Lower leg skin (tissue), 4 donors: ENCODE measurements at places on chromosomes 5 and 9.

DNA sequence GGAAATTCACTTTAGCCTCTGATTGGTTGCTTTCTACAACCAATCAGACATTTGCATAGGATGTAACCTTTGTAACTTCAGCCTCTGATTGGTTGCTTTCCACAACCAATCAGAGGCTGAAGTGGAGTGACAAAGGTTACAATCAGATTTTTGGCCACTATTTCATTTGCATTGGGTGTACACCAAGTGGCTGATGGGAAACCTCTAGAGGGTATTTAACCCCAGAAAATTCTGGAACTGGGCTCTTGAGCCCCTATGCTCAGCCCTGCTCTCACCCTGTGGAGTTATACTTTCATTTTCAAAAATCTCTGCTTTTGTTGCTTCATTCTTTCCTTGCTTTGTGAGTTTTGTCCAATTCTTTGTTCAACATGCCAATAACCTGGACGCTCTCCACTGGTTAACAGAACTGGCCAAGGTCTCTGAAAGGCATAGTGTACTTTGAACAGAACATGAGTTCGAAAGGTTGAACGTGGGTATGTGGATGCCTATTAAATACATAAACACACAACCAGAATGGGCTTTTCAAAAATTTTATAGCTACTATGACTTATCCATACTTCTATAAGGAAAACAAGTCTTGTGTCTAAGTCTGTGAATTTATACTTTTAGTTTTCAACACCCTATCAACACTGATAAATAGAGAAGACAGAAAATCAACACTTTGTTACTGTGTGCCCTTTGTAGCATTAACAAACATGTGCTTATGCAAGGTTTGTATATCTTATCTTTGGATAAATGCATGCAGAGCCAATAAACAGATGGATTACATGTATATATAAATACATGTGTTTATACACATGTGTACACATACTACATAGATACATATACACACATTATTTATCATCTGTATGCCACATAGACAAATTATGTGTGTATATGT is 568.1 kb downstream of the CTNND2 start:
- no peak for DNase-seq

DNA sequence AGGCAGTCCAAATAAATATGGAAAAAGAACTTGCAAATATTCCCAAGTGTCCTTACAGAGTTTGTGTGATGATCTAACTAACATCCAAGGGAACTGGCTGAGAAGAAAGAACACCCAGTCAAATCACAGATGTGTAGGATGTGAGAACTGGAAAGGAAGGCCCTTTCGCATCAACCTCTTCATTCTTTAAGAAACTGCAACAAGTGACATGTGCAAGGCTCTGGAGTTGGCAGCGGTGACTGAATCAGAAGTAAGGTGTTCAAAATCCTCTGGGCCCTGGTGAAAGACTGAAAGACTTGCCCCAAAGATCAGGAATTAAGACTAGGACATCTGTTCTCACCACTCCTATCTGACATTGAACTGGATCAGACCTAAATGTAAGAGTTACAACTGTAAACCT is 88.7 kb downstream of the RAPGEF1 start:
- no peak for DNase-seq

DNA sequence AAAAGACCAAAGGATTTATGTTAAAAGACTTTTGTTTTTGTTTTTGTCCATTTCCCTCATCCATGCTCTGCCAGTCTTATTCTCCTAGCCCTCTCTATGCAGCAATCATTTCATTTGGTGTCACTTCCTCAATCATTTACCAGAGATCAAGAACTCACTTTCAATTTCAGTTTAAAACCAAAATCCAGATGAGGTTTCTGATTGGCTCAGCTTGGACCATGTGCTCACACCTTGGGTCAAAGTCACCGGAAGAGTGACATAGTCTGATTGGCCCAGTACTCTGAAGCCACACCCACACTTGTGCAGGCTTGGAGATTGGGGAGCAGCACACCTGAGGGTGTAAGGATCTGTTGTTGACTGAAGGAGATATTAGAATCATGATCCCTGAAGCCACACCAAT is 79.6 kb downstream of the TLR4 start:
- no peak for DNase-seq

- DNase-seq = no peak
Measured at GRCh38 chr5:73357576-73357975, 91.0 kb downstream of the FOXD1 start.

GRCh38 chr5:132436936-132437335 is 53.6 kb downstream of the IRF1 start:
- no peak for DNase-seq

- DNase-seq = no peak
Measured at GRCh38 chr5:86257871-86258270, 359.9 kb upstream of the COX7C start.

- no peak for DNase-seq
Measured at GRCh38 chr9:114798780-114799427, 6.9 kb downstream of the TNFSF15 start.

DNA sequence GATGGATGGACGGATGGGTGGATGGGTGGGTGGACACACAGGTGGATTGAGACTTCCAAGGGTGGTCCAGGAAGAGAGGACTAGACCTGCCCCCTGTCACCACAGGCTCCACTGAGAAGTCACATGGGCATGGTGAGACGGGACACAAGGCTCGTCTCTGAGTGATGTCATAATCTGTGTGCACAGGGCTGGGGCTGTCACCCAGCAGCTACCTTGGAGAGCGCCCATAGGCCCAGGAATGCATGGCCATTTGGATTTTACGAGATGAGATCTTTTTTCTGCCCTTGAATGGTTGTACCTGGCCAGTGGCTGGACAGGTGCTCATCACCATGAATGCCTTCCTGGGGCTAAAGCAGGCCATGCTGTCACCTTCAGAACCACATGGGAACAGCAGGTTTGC is 3.1 kb downstream of the OLFM1 start:
- DNase-seq = no peak
